ENCODE measurements at places on chromosomes 3 and 15.
A peak's percentile ranks its signal among the peaks of the same experiment; 100 is the strongest.

- no peak for DNase-seq
Measured at GRCh38 chr15:49379996-49380395, 43.0 kb upstream of the FGF7 start.

- DNase-seq, result no peak
Measured at GRCh38 chr3:65412588-65412987, 626.1 kb downstream of the MAGI1 start.

DNA sequence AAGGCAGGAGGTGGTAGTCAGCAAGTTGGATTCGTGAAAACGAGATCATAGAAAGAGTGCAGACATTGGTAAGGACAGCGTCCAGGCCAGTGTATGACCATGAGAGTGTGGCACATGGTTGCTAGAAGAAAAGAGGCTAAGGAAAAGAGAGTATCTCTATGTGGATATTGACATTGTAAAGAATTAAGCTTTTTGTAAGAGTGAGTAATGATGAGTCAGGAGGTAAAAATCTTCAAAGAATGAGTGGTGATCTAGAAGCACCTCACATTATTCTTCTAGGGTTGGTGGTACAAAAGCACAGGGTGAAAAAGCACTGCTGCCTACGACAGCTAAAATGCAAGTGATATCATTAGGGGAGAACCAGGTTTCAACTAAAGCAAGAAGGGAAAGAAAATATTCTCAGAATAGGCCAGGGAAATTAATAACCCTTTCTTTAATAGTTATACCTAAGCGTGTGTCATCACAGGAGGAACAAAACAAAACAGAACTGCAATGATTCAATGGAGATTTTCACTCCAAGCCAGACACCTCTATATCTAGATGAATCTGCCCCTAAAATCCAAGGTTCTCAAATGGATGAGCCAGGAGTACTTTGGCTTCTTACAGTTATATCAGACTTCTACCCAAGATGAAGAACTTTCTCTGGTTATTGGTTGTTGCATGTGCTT lies 884.7 kb downstream of the NAALADL2 start:
- no peak for DNase-seq

DNA sequence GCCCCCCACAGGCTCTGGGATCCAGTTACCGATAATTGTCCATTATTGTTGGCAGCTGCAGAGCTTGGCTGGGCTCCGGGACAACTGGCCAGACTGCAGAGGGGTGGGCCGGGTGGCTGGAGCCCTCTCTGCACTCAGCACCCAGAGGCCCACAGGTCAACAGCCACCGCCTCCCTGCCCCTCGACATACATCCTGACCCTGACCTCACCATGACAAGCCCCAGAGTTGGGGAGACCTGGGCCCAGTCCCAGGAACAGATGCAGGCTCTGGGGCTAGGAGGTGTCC lies 22.4 kb downstream of the PTH1R start:
- DNase-seq, result peak; percentile 54

DNA sequence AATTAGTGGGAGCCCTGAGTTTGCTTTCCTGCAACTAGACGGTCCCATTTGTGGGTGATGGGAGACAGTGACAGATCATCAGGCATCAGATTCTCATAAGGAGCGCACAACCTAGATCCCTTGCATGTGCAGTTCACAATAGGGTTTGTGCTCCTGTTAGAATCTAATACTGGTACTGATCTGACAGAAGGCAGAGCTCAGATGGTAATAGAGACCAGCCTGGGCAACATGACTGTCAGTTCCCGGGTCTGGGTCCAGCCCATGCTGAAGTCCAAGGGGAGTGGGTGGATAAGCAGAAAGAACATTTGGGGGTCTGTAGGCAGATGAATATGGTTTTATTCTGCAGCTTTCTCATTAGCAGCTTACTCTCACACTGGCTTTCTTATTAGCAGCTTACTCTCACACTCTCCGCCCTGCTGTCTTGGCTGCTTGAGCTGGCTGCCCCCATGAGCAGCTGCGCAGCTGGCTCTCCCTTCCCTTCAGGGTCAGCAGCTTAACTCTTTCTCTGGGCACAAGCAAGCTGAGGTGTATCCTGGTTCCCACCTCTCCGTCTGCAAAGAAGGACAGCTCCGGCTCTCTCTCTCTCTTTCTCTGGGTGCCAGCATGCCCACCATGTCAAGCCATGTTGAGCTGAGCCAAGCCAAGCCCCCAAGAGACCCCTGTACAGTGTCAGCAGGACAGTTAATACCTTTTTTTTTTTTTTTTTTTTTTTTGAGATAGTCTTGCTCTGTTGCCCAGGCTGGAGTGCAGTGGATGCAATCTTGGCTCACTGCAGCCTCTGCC lies 46.5 kb downstream of the KLHDC8B start:
- peak; percentile 47 for DNase-seq

- DNase-seq, result peak; percentile 90
Measured at GRCh38 chr3:129596194-129597086, 10.0 kb downstream of the PLXND1 start.

- no peak for DNase-seq
Measured at GRCh38 chr15:75542386-75542797, 36.7 kb downstream of the PTPN9 start.

- DNase-seq, result no peak
Measured at GRCh38 chr3:134472831-134473230, 13.0 kb downstream of the ANAPC13 start.

DNA sequence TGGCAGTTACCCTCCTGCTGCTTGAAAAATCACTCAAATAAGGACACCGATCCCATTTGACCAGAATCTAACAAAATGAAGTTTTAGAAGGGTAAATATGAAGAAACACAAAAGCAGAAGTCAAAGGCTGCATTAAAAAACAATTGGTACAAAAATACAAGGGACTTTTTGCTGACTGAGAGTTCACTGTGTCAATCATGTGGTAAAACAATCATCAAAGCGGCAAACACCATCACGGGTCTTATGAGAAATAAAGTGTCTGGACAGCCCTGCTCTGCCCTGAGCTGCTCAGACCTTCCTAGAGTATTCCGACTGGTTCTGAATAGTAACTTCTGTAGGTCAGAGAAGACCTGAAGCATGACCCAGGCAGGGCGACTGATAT lies 137.2 kb upstream of the RAD18 start:
- DNase-seq, result no peak

GRCh38 chr3:15899388-15899787 lies 101.6 kb upstream of the ANKRD28 start:
- DNase-seq, result no peak

DNA sequence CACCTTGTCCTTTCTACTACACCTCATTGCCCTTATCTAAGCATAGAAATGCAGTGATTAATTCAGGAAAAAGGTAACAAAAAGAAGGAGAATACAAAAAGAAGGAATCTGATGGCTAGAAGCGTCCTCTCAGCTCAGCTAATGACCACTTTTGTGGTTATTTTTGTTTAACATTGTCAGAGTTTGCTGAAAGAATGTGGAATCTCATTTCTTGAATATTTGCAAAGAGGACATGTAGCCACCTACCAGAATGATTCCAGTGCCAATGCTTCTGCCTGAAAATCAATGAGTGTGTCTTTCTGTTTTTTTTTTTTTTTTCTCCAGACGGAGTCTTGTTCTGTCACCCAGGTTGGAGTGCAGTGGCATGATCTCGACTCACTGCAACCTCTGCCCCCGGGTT lies 24.5 kb downstream of the NANOGP8 start:
- DNase-seq, result no peak

DNA sequence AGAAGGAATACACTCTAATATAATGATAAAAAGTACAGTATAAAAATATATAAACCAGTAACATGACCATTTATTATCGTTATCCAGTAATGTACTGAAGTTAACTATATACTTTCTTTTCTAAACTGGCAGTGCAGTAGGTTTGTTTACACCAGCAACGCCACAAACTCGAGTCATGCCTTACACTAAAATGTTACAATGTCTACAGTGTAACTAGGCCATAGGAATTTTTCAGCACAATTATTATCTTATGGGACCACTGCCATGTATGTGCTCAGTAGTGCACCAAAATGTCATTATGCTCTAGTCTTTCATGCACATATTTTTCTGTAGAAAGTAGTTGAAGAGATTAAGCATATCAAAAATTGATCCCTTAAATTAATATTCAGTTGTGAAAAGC lies 609.8 kb upstream of the BCHE start:
- no peak for DNase-seq

- no peak for DNase-seq
Measured at GRCh38 chr3:75737831-75738493, 47.4 kb downstream of the ZNF717 start.

GRCh38 chr3:194713299-194714136 lies 27.8 kb downstream of the FAM43A start:
- no peak for DNase-seq

DNA sequence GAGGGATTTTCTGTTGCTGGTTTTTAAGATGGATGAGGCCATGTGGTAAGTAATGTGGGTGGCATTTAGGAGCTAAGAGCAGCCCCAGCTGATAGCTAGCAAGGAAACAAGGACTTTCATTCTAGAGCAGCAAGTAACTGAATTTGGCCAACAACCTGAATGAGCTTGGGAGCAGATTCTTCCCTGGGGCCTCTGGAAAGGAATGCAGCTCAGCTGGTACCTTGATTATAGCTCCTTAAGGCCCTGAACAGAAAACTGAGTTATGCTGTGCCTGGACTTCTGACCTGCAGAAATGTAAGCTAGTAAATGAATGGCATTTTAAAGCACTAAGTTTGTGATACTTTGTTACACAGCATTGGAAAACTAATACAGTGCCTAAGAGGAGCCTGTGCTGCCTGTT lies 565.5 kb downstream of the PDCD6IP start:
- DNase-seq, result no peak

DNA sequence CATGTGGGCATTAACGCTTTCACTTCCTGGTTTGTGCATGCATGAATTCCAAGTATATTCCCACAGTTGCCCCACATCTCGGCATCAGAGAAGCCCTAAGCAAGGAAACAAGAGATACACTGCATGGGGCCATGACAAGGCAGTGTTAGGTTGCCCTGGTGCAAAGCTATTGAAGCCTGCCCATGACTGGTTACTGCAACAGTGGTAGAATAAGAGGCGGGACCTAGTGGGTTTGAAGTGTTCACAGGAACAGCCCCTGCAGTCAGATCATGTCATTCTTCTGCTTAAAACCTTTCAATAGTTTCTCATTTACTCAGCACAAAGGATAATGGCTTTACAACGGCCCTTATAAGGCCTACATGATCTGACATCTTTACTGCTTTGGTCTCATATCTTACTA lies 80.9 kb upstream of the TOPAZ1 start:
- DNase-seq, result no peak

DNA sequence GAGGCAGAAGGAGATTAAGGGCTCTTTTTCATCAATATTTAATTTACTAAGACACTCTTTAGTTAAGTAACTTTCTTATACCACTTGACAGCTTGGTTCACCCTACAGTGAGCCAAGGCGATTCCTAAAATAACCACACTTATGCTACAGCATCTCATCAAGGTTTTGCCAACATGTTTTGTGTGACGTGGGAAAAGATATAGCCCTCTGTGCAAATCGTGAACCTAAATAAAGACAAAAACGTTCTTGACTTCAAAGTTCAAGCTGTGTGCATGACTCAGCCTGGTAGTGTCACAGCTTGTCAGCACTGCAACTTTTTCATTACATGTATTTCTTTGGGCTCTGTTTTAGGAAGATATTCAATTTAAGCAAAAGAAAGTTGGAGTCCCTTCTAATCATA lies 297.0 kb upstream of the EPHA3 start:
- DNase-seq, result no peak

DNA sequence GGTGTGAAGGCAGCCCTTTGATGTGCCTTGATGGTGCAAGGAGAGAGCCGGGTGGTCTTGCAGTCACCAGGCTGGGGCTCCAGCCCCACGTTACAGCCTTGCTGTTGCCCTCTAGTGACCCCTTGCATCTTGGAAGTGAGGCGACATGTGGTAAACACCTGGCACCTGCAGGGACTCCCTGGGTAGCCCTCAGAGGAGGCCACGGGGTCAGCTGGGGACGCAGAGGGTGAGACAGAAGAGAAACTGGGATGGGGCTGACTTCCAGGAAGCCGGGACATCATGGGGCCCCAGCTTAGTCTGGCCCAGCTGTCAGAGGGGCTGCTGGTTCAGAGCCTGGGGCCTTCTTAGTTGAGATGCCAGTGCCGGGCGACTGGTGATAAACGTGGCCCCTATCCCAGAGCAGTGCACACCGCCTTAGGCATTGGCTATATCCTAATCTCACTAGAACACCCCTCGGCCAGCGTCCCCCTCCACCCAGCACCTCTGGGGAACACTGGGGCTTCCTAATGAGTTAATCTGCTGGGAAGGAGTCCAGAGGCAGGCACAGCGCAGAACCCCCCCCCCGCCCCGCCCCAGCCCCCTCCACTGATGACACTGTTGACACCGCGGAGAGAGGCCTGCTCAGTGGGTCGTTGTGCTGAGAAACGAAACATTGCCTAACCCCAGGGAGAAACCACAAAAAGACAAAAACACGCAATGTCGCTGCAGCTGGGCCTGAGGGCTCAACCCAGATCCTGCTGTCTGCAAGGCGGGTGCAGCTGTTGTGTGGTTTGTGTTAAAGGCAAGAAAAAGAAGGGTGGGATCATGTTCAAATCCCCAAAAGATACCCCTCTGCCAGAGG lies 60.5 kb upstream of the KLF13 start:
- DNase-seq, result no peak

GRCh38 chr15:62888623-62889022 lies 153.9 kb upstream of the TPM1 start:
- no peak for DNase-seq

DNA sequence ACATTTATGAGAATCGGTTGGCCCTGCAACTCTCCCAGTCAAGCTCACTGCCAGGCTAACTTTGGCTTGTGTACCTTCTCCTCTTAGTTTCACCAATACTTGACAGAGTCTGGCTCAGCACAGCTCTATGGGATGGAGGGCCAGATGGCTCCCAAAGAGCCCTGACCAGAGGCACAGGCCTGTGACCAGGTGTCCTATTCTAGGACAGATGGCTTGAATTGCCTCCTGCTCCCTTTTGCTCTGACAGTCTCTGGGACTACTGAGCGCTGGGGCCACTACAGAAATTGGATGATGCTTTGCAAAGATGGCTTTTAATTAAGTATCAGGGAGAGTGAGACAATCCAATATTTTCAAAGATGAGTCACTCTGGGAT lies 10.3 kb upstream of the ARID3B start:
- no peak for DNase-seq

DNA sequence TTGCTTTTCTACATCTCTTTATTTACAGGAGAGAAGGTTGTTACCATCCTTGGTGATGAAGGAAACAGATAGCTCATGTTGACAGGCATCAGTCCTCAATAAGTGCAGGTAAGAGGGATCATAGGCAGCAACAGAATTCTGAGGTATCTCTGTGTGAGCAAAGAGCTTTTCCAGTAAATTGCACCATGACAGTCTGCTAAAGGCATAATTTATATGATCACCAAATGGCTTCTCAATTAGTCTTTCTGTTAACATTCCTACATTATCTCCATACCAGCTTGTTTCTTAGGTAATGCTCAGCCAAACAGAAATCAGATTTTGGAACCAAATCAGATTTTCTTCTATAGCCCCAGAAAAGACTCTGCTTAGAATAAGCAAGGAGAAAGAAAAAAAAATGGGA lies 3.6 kb upstream of the ARHGAP31 start:
- no peak for DNase-seq

- no peak for DNase-seq
Measured at GRCh38 chr3:42550250-42550649, 31.5 kb downstream of the SEC22C start.

- DNase-seq, result no peak
Measured at GRCh38 chr3:183912895-183913579, 28.4 kb upstream of the PARL start.

GRCh38 chr15:53046153-53046790 lies 256.1 kb upstream of the ONECUT1 start:
- DNase-seq, result no peak

- DNase-seq, result no peak
Measured at GRCh38 chr15:101050623-101051290, 131.6 kb downstream of the LRRK1 start.

GRCh38 chr3:105593315-105593714 lies 226.6 kb downstream of the ALCAM start:
- DNase-seq, result no peak

GRCh38 chr15:27549746-27550145 lies 549.4 kb downstream of the OCA2 start:
- DNase-seq, result no peak

All from right forelimb (tissue), 1 donor.